ENCODE measurements at places on chromosomes 3 and 15. TPM values are rescaled to one million over a fixed set of nuclear protein-coding genes. Genes with fewer than 3 reads are reported as not detected.

GRCh38 chr15:47363653-47364052 lies 353.7 kb upstream of the SEMA6D start:
- DNase-seq, result no peak

The ADCY5 gene
- total RNA-seq, result not detected

- no peak for DNase-seq
These were observed 48.2 kb upstream of the FMN1 start for GRCh38 chr15:33242669-33243191.

The TRH gene
- not detected for total RNA-seq

The SLC22A13 gene
- total RNA-seq, result 1.0 TPM

The ACAD9 gene
- 57.0 TPM for total RNA-seq

The HCN4 gene
- not detected for total RNA-seq

The POPDC2 gene
- 4.6 TPM for total RNA-seq

GRCh38 chr3:197878427-197878826 lies 71.6 kb upstream of the RPL35A start:
- no peak for DNase-seq

DNA sequence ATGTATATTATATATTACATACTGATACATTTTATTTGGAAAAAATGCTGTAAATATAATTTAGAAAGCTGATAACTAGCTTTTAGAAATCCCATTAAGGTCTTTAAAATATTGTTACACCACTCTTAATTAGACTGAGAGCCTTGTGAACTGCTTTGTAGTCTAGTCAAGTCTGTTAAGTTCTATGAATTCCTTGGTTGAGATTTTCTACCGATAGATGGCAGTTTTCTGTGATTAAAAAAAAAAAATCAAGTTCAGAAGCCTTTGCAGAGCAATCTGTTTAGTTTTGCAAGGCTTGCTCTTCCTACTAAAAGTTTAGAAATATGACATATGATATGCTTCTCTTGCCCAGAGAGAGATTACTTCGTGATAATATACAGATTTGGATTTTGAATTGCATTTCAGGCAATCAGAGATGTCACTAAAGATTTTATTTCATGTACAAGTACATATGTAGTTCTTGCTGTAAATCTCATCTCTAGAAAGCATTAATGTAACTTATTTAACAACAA lies 60.4 kb upstream of the SLITRK3 start:
- DNase-seq, result no peak

GRCh38 chr3:4597208-4597985 lies 104.2 kb downstream of the ITPR1 start:
- no peak for DNase-seq

DNA sequence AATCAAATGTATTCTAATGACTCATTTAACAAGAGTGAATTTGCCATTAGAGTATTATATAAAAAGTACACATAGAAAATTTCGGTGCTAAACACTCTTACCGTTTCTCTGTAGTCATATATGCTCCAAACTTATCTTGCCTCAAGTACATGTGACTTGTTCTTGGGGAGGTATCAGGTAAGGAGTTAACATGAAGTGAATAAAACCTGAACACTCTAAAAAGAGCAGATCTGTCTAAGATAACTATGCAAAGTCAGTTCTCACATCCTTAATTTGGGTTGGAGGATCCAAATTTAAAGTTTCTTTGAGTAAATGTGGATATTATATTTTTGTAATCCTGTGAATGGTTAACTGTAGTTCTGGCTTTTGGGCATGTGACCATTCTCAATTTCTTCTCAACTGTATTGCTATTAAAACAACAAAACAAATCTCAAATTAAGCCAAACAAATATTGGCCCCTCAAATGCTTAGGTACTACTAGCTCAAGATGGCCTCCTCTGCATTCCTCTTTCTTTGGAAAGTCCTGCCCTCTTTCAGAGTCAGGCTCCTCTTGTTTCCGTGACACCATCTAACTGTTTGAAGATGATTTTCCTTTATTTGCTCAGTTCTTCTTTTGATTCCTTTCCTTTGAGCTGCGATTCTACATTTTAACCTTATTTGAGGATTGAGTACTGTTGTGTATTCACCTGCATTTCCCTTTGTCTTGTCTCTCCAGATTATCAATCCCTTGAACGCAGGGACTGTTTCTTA lies 4.2 kb downstream of the EDEM1 start:
- no peak for DNase-seq

DNA sequence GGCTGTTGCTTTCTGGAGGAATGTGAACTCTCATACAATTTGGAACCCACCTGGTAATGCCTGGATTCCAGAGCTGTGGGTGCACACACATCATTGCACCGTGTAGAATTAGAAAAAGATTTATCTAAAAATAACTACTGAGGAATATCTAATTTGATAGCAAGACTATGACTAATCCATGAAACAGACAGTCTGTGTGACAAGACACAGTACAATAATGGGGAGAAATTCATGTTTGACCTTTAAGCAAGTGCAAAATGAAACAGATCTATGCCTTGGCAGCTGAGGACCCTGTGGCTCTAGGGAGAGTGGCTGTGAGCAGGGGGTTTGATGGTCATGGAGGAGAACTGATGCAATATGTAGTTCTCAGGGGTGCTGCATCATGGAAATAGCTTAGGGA lies 7.9 kb upstream of the DOCK3 start:
- no peak for DNase-seq

DNA sequence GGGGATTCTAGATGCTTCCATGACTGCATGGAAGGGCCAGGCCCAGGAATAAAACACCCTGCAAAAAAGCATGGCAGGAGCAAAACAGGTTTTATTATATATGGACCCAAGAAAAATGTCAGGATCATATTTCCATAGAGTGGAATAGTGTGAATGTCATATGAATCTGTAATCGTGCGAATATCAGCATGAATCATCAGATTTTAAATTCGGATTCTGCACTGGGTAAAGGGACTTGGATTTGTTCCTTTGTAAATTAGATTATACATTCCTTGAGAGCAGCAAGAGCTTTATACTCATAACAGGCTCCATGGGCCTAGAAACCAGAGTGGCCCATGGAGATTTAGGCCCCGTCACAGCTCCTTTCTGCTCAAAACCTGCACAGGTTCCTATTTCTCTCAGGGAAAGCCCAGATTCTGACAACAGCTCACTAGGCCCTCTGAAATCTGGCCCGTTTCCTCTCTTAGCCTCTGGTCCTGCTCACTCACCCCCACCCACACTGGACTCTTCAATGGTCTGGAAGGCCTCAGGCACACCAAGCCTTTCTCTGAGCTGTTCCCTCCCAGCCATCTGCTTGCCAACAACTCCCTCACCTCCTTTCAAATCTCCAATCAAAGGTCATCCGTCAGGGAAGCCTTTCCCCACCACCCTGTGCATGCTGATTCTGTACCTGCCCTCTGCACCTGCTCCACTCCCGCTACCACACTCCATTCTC lies 76.0 kb downstream of the FEM1B start:
- no peak for DNase-seq

The MCTP2 gene
- 14.9 TPM for total RNA-seq

DNA sequence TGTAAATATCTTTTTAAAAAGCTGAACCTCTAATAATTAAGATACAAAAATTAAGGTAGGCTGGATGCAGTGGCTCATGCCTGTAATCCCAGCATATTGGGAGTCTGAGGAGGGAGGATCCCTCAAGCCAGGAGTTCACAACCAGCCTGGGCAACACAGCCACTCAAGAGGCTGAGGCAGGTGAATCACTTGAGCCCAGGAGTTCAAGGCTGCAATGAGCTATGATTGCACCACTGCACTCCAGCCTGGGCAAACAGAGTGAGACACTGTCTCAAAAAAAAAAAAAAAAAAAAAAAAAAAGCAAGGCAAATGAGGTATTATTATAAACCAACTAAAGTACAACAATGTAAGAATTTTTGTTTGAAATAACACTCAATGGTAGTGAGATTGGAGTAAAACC lies 47.6 kb downstream of the EFHB start:
- DNase-seq, result no peak

DNA sequence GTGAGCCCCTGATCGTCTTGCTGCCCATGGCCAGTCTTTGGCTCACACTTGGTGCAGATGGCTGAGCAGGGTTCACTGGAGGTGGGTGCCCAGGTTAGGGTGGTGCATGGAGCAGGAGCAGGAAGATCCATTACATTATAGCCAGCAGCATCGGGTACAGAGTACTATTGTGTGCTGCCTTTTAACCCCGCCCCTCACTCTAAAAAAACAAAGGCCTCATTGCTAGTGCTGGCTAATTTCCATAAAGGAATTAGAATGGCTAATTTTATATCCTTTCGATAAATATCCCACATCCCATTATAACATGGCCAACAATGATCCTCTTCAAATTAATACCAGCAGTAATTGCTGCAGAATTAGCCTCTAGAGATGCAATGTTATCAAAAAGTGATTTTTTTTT lies 45.8 kb upstream of the PPP4R2 start:
- DNase-seq, result no peak

DNA sequence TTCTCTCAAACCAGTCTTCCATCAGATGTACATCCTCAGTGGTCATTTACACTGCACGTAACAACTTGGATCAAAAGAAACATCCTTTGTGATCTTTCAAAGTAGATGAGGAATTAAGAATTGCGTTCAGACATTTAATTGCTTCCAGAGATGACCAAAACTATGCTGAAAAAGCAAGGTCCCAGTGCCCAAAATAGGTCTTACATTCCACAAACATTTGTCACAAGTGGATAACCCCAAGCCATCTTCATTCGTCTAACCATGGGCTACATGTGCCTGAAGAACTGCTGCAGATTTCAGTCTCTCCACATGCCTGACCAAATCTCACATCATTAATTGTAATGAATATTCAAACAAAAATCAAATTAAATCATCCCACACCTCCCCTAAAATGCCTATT lies 273.6 kb downstream of the SHOX2 start:
- DNase-seq, result no peak

The CISH gene
- total RNA-seq, result 8.8 TPM

The SCN11A gene
- total RNA-seq, result 0.39 TPM

The GP5 gene
- 12.8 TPM for total RNA-seq

GRCh38 chr3:46228260-46229242 lies 13.7 kb upstream of the CCR3 start:
- DNase-seq, result no peak

The SLC28A1 gene
- not detected for total RNA-seq

The THSD4 gene
- not detected for total RNA-seq

The CPEB1 gene
- total RNA-seq, result 3.2 TPM

The RAD51 gene
- 0.69 TPM for total RNA-seq

The CELF6 gene
- 5.9 TPM for total RNA-seq
